ENCODE measurements at places on chromosomes 1 and 21.

- no peak for DNase-seq
These were observed 15.5 kb upstream of the SARS1 start for GRCh38 chr1:109198043-109198695.

DNA sequence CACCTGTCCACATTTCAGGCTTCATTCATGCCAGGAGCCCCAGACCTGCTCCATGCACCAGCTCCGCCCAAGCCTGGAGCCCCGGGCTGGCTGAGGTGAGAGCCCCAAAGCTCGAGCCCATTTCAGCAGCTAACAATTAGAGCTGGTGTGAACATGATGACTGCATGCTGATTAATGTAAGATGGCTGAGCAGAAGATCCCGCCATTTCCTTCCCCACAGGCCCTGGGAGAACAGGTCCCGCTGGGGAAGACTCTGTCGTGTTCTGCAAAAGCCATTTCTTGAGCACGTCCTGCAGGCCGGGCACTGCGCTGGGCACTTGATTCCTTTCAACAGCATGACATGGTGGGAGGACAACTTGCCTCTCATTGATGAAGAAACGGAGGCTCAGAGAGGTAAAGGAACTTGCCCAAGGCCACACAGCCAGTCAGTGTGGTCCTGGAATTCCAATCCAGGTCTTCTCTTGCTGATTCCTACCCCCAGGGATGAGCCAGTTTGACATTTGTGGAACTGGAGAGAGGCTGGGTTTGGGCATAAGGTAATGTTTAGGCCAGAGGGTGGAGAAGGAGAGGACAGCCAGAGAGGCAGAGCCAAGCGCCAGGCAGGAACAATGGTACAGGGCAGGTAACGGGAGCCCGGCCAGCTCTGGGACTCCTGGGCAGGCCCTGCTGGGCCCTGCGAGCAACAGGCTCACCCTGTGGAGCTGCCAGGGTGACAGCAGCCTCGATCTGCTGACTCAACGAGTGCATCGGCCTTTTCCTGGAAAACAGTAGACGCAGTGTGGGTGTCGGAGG lies 28.1 kb upstream of the EPHA2 start:
- no peak for DNase-seq

DNA sequence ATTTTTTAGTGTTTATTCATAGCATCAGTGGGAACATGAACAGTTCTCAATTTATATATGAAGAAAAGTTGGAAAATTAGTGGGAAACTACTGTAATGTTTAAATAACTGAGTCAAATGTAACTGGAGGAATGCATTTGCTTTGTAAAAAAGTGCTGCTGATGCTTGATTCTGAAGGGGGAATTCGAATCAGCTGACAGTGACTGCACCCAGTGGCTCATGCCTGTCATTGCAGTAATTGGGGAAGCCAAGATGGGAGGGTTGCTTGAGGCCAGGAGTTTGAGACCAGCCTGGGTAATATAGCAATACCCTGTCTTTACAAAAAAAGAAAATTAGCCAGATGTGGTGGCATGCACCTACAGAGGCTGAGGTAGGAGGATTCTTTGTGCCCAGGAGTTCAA lies 398.4 kb downstream of the ZP4 start:
- DNase-seq: no peak

- DNase-seq: peak; percentile 28
These were observed 45.8 kb upstream of the DMRTB1 start for GRCh38 chr1:53413175-53414001.

GRCh38 chr1:162003830-162004215 lies 19.8 kb downstream of the OLFML2B start:
- DNase-seq: no peak

DNA sequence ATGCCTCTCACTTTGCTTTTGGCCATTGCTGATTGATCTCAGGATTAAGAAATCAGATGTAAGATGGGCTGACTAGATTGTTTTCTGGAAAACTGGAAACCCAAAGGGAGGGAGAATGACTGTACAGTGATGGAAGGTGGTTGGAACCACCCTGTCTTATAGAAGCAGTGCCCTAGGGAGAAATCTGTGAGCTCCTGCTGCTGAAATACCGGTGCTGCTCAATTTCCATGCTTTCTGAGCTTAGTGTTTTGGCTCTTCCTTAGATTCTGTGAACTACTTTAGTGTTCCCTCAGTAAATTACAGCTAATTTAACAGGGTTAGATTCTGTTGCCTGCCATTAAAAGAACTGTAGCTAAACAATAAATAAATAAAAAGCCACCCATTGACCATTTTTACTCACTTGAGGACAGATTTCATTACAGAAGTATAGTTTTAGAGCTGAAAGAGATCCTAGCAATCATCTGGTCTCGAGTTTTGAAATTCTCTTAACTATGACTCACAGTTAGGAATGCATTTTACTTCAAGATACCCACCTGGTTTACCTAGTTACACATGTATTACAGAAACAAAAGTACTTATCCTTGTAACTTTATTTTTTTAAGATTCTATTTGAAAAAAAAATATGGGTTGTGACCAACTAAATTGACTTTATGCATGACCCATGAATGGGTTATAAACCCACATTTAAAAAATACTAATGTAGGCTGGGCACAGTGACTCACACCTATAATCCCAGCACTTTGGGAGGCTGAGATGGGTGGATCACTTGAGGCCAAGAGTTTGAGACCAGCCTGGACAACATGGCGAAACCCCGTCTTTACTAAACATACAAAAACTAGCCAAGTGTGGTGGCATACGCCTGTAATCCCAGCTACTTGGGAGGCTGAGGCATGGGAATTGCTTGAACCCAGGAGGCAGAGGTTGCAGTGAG lies 33.2 kb downstream of the CAMSAP2 start:
- DNase-seq: no peak

- no peak for DNase-seq
These were observed 616.8 kb downstream of the LTN1 start for GRCh38 chr21:28375708-28376385.

- DNase-seq: no peak
These were observed 39.3 kb upstream of the ERRFI1 start for GRCh38 chr1:8065369-8065768.

GRCh38 chr1:2180297-2181245 lies 14.0 kb downstream of the FAAP20 start:
- no peak for DNase-seq

DNA sequence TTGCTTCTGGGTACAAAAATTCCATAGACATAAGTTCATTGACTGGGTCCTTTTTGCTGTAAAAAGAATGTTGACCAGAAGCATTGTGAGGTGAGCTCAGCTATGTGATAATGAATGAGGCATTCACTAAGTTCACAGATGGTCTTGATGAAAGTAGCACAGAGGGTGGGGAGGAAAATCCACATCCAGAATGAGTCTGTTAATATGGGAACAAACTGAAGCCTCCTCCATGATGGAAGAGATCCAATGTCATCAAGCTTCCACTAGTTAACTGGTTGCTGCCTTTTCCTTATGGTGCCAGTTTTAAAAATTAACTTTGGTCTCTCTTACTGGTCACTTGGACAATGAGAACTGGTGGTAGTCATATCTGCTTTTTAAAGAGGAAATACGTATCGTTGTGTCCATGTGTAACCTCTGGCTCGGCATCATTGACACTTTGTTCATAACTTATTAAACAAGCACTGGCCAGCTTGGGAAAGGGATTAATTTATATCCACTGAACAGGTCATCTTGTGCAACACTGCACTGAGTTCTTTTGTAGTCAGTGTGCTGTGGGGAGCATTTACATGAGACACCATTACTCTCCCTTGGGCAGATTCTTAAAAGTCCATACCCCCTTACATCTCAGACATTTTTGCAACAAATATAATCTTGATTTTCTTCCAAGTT lies 88.6 kb downstream of the ADAMTS1 start:
- no peak for DNase-seq

- DNase-seq: no peak
These were observed 39.5 kb downstream of the TENT5C start for GRCh38 chr1:117645343-117645742.

GRCh38 chr1:66240491-66241484 lies 293.2 kb upstream of the SGIP1 start:
- no peak for DNase-seq

DNA sequence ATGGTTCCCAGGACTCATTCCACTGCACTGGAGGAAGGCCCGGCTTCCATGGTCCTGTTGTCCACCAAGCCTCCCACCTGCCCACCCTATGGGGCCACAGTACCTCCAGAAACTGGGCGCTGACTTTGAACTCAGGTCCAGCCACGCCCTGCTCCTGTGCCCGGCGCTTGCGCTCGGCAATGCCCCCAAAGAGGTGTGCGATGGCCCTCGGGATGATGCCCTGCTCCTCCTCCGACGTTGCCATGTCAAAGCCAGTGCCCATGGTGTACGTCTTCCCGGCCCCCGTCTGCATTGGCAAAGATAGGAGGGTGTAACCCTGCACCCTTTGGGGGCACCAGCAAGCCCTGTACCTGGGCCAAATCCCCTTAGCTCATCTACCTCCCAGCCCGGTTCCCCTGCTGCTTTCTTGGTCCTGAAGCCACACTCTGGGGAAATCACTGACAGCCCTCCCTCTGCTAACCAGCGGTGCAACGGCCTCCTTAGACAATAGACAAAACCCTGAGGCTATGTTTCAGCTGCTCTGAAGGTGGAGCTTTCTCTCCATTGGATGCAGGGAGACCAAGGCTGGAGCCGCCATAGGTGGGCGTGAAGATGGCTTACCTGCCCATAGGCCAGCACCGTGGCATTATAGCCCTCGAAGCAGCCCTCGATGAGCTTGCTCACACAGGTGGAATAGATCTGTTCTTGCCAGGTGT lies 14.7 kb downstream of the KIF21B start:
- DNase-seq: no peak

- DNase-seq: no peak
These were observed 23.5 kb downstream of the DNAJC6 start for GRCh38 chr1:65332821-65333220.

- DNase-seq: no peak
These were observed 871.0 kb upstream of the ADAMTS5 start for GRCh38 chr21:27837936-27838335.

- no peak for DNase-seq
These were observed 21.3 kb downstream of the TRPM2 start for GRCh38 chr21:44374601-44375280.

- no peak for DNase-seq
These were observed 24.7 kb downstream of the SLC6A17 start for GRCh38 chr1:110174961-110175360.

DNA sequence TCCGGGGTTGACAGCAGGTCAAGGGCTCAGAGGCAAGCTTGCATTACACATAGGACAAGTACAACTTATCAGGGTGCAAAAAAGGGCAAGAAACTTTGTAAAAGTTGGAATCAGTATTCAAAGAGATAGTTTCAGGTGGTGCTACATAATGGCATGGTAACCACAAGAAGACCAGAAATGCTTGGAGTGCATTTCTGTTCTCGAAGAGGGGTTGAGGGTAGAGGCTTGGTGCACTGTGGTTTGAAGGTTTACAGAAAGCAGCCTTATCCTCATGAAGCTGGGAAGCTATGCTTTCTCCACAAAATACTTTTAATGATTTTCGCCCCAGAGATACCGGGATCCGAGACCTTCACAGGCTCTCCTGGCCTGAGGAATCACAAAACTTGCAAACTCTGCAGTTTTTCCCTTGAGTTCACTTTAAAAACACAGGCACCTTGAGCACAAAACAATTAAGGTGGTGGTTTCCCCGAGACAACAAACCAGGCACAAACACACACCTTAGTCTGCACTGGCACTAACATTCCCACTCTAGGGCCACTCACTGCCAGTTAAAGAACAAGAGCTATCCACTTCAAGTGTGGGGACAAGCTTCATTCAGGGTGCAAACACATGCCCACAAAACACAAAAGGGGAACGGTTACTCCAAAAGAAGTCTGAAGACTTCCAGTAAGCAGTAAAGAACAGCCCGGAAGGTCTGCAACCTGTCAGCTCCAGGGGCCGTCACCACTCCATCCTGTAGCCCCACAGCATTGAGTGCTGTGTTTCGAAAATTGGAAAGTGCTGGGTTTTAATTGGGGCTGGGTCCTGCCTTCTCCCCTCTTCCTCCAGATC lies 29.8 kb upstream of the NFIA start:
- no peak for DNase-seq

DNA sequence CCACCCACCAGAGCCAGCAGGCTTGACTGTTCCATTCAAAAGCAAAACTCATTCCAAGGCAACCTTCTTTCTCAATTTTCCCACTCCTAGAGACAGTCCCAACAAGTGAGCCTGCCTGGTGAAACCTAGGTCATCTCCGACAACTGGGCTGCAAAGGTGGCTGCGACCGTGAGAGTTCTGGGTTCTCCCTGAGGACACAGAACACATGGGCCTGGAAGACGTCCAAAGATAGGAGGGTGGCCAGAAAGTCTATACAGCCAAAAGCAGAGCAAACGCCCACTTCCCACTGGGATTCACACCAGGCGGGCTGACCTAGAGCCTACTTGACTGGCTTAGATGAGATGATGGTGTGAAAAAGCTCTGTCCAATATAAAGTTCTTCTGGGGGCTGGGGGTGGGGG lies 90.2 kb upstream of the GRIK3 start:
- no peak for DNase-seq

GRCh38 chr1:9852410-9853248 lies 28.9 kb upstream of the CLSTN1 start:
- no peak for DNase-seq

GRCh38 chr1:171221665-171222591 lies 26.4 kb upstream of the FMO1 start:
- DNase-seq: no peak

DNA sequence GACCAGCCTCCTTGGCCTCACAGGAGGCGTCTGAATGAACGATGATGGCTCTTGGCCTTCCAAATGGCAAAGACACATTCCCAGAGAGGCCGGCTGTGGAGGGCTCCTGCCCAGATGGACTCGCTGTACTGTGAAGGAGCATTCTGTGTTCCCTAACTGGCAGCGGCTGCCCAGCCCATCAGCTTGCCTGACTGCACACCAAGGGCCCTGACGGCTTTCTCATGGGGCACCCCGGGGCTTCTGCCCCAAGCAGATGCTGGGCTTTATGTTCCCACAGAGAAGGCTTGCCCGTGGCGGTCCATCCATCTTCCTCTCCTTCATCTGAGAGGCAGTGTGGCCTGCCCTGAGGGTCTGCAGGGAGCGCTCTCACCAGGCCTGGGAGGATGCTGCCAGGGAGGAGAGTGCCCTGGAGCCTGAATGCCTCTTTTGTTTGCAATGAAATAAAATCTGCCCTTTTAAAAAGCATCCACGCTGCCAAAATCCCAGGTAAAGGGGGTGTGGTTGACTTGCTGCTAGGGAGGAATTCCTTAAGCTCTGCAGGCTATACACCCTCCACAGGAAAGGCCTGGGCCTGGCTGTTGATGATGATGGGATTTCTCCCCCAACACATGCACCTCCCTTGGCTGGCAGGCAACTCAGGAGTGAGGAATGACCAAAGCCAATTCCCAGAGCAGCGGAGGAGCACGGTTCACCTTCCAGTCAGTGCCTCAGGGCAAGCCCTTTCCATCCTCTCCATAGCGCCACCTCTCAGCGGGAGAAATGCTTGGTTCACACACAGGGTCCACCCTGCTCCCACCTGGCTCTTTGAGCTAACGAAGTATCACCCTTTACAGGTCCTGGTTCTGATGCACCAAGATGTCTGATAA lies 84.6 kb upstream of the SSX2IP start:
- no peak for DNase-seq

- no peak for DNase-seq
These were observed 245.9 kb downstream of the KAZN start for GRCh38 chr1:14844356-14844755.
